ENCODE measurements at places on chromosomes 7 and 10.

GRCh38 chr7:55026867-55027490 is 8.2 kb downstream of the EGFR start:
- DNase-seq: no peak

DNA sequence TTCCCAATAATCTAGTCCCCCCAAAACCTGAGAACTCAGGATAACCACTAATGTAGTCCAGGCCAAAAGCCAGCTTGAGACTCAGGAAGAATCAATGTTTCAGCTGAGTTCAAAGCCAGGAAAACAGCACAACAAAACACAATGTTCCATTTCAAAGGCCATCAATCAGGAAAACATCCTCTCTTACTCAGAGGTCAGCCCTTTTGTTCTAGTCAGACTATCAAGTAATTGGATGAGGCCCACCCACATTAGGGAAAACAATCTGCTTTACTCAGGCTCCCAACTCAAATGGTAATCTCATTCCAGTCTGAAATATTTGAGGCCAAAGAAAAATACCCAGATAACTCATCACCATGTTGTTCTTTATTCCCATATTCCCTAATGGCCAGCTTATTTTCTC is 152.2 kb downstream of the SDHAF3 start:
- DNase-seq: no peak

DNA sequence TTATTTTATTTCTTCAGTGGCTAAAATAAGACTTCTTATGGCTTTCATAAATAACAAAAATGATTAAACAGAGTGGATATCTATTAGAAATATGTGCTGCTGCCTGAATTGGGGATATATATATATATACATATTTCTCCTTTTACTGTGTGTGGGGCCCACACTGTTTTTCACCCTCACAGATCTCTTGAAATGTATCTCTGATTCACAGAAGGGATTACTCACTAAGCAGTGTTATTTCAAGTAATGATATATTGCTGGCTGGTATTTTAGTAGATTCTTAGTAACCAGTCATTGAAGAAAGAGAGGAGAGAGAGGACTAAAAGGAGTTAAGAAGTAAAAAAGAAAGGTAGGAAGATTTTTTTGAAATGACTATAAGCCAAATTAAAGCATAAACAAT is 308.6 kb upstream of the NRP1 start:
- no peak for DNase-seq

- DNase-seq: no peak
Observed at GRCh38 chr10:22308390-22308789, 7.8 kb upstream of the COMMD3 start.

GRCh38 chr7:93958216-93958615 is 36.7 kb downstream of the GNG11 start:
- no peak for DNase-seq

GRCh38 chr7:146119002-146119401 is 2.4 kb downstream of the CNTNAP2 start:
- no peak for DNase-seq

DNA sequence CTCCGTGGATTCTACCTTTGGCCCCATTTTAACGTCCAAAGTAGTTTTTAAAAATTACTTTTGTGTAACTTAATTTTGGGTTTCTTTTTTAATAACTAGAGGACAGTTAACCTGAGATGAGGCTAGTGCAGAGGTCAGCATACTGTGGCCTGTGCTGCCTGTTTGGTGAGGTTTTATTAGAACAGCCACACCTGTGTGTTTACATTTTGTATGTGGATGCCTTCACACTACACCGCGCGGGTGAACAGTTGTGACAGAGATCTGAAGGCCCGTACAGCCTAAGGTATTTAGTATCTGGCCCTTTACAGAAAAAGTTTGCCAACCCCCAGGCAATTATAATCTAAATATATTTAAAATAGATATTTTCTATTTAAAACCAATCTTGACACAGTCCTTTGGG is 46.9 kb downstream of the STK17A start:
- DNase-seq: no peak
